CD4-positive, alpha-beta T cell (primary cell): ENCODE measurements at places on chromosomes 2 and 18.

GRCh38 chr18:51251625-51252024, 54.1 kb upstream of the MEX3C start:
- H3K4me3 ChIP-seq, result no peak overlapping the region
- H3K4me1 ChIP-seq, result no peaks in the 10 kb centered on the region
- no peaks in the 10 kb centered on the region for H3K36me3 ChIP-seq
- no peak overlapping the region for H3K27ac ChIP-seq
- no peaks in the 10 kb centered on the region for H3K27me3 ChIP-seq
- DNase-seq, result no peak

- DNase-seq, result no peak
- no peaks in the 10 kb centered on the region for H3K27me3 ChIP-seq
- H3K27ac ChIP-seq, result no peak overlapping the region
- H3K4me1 ChIP-seq, result peaks cover 6% of the 10 kb centered on the region
- no peaks in the 10 kb centered on the region for H3K36me3 ChIP-seq
Observed at GRCh38 chr2:44242904-44243303, 32.4 kb upstream of the SLC3A1 start.

DNA sequence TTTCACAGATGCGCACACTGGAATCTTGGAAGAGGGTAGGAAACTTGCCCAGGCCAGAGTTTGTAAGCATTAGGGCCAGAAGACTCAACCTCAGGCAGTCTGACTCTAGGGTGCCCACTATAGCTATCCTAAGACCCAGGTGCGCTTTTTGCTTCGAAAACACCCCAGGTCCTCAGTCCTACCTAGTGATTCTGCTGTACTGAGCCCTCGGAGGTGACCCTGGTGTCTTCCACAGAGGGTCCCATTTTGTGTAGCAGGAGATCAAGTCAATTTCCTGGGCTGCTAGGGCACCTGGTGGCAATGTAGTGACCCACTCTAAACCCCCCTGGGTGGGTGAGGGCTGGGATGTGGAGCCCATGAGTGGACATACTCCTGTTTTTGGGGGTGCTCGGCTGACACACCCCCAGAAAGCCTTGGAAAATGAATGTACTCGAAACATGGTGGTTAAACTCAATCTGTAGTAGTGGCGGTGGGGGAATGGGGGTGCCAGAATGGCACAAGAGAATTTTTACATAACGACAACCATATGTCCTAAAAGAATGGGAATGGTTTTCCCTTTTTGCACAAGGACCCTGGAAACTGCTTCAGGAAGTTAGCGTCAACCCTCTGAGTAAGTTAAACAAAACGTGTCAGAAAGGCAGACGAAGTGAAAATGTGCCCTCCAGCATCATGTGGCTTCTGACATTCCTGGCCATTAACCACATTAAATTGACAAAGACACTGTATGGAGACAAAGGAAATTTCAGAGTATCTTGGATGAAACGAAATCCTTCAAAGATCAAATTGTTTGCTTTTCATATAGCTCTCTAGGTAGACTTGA, 218.0 kb upstream of the COPS8 start:
- H3K27me3 ChIP-seq, result no peaks in the 10 kb centered on the region
- no peak overlapping the region for H3K4me3 ChIP-seq
- H3K4me1 ChIP-seq, result peaks cover 2% of the 10 kb centered on the region
- H3K36me3 ChIP-seq, result no peaks in the 10 kb centered on the region
- H3K27ac ChIP-seq, result no peak overlapping the region
- DNase-seq, result no peak

GRCh38 chr2:24117902-24118301, 5.2 kb downstream of the PFN4 start:
- H3K4me3 ChIP-seq, result no peak overlapping the region
- no peaks in the 10 kb centered on the region for H3K27me3 ChIP-seq
- H3K36me3 ChIP-seq, result no peaks in the 10 kb centered on the region
- no peak overlapping the region for H3K27ac ChIP-seq
- no peak for DNase-seq
- H3K4me1 ChIP-seq, result peaks cover 6% of the 10 kb centered on the region

- DNase-seq, result no peak
- H3K4me3 ChIP-seq, result peak overlapping the region; percentile 91
- H3K27me3 ChIP-seq, result no peaks in the 10 kb centered on the region
- peaks cover 13% of the 10 kb centered on the region for H3K4me1 ChIP-seq
- H3K27ac ChIP-seq, result peak overlapping the region; percentile 46
- no peaks in the 10 kb centered on the region for H3K36me3 ChIP-seq
Observed at GRCh38 chr2:38875227-38875575, 533 bp downstream of the DHX57 start.
